ENCODE measurements at places on chromosomes 3 and 15. TPM values are rescaled to one million over a fixed set of nuclear protein-coding genes. Genes with fewer than 3 reads are reported as not detected.

Gene GOLGA8O
- 2.0 TPM for total RNA-seq

Gene C3orf22
- total RNA-seq = not detected

Gene AGTR1
- 2.2 TPM for total RNA-seq

Gene AZI2
- 41.4 TPM for total RNA-seq

Gene PLSCR5
- total RNA-seq = not detected

Gene SLC9A9
- total RNA-seq = 5.6 TPM

Gene TMEM158
- total RNA-seq = 0.82 TPM

Gene SYNPR
- not detected for total RNA-seq

Gene GHRL
- total RNA-seq = not detected

Gene CFAP100
- not detected for total RNA-seq

Gene PTX3
- 0.30 TPM for total RNA-seq

Gene CGNL1
- 15.2 TPM for total RNA-seq

GRCh38 chr3:33575311-33575710 lies 135.1 kb upstream of the UBP1 start:
- no peak for DNase-seq

GRCh38 chr15:85172846-85173490 lies 191.3 kb downstream of the PDE8A start:
- no peak for DNase-seq

DNA sequence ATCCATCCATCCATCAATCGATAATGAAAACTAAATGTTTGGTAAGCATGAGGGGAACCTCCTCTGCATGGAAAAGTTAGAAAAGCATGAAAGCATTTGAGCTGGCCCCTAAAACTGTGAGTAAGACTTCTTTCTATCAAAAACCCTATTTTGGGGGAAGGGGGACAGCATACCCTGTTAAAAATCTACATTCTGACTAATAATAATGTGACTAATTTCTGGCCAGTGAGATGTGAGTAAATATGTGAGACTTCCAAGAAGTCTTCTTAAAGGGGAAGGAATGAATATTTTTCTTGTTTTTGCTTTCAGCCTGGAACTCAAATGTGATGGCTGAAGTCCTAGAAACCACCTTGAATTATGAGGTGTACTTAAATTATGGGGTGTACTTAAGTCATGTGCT lies 54.9 kb downstream of the C3orf85 start:
- DNase-seq = no peak

- no peak for DNase-seq
Observed at GRCh38 chr3:135706758-135707375, 258.7 kb upstream of the PPP2R3A start.

GRCh38 chr3:79869461-79870312 lies 101.9 kb upstream of the ROBO1 start:
- DNase-seq = no peak

DNA sequence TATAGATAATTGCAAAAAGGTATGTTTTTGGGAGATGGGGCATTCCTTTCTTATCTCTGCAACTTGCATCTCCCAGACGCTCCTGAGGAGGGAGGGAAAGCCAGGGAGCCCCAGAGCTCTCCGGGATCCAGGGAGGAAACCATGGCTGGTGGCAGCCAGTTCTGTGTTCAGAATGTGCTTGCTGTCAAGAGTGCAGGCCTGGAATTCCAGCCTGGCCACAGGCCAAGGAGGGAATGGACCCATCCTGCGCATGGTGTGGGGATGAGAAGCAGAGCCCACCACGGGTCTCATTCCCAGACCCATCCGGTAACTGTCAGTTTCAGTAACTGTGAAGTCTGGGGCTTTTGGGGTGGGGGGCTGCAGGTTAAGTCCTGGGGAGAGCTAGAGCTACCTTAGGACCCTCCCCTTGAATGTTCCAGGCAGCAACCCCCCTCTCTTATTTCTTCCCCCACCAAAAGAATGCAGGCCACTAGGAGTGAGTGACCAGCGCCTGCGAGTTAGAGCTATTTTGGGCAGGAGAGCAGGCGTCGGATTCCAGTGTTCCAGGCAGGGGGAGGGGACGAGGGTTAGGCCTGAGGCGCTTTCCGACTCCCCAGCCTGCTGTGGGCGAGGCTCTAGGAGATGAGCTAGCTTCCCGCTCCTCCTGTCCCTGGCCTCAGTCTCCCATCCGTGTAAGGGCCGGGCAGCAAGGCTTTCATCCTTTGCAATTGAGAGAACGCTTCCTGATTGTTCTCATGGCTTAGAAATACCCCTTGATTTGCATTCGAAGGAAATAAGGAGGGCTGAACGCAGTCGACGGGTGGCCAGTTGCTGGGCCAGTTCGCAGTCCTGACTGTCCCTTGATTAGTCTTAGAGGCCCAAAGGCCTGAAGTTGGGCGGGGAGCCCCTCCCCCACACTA lies 781 bp upstream of the DAG1 start:
- peak; percentile 88 for DNase-seq

DNA sequence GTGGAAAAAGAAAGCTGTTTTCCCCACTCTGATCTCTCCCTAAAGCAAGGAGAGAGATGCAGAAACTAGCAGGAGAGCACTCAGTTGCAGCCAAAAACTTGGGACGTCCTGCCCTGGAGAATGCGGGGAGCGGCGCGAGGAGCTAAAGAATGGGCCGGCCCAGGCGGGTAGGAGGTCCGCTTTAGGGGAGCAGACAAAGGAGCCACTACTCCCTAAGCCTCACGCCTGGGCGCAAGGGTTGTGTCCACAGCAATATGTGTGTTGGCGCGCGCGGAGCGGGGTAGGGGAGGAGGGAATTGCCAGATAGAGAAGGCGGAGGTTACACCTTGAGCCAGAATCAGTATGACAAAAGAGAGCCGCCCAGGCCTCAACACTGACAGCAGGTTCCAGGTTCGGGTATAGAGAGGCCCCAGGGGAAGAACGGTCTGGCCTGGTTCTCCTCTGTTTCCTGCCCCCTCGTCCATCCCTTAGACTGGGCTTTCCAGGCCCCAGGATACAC lies 2.9 kb downstream of the WNT5A start:
- DNase-seq = peak; percentile 33

- DNase-seq = peak; percentile 91
Observed at GRCh38 chr15:101162701-101163483, 89.0 kb downstream of the CHSY1 start.

GRCh38 chr3:56894881-56895431 lies 93.2 kb upstream of the ARHGEF3 start:
- no peak for DNase-seq

- no peak for DNase-seq
Observed at GRCh38 chr15:101397521-101398003, 91.9 kb downstream of the PCSK6 start.

- DNase-seq = peak; percentile 18
Observed at GRCh38 chr3:195095035-195095703, 175.8 kb downstream of the XXYLT1 start.

DNA sequence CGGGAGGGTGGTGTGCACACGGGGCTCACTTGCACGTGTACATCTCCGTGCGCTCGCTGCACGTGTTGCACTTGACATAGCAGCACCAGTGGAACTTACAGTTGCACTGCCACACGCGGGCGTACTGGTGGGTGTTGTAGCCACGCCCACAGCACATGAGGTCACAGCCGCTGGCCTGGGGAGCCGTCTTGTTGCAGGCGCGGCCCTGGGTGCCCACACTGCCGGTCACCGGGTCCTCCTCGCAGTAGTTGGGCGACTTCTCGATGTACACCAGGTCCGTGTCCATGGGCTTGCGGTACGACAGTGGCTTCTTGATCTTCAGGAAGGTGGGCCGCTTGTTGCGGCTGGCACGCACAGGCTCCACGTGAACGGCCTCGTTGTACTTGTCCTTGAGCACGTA lies 61.0 kb downstream of the WNT7A start:
- no peak for DNase-seq

DNA sequence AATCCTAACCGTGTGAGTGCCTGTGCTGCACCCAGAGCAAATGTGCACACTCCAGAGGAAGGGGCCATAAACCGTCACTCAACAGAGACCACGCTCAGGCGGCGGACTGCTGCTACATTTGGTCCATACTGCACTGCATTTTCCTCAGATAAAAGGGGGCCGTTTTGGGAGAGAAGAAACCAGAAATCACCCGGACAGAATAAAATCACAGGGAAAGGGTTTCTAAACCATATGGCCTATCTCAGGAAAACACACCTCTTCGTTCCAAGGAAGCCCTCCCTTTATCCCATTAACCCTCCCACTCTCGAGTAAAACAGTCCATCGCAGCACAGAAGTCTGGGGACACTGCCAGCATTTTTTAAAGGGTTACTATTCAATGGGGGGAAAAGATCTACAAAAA lies 7.6 kb downstream of the IL17RD start:
- DNase-seq = no peak

DNA sequence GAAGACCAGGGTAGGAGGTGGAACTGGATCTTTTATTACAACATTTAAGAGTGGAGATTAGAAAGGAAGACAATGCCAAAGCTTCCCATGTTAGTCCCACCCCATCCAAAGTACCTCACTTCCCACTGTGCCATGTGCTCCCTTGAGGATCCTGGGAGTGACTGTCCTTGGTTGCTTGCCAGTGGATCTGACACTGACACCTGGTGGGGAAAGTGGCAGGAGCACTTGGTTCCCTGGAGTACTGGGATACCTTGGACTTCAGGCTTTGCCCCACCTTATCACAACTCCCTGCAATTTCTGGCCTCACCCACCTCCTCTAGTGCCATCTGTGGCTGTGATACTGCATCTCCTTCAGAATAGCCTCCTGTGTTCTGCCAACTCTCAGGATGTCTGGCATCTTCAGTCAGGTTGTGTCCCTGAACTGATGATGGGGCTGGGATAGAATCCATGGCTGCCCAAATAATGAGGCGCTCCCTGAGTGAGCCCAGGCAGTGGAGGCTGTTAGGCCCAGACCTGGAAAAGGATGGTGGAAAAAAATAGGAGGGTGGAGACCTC lies 1.3 kb downstream of the ELL3 start:
- DNase-seq = no peak

DNA sequence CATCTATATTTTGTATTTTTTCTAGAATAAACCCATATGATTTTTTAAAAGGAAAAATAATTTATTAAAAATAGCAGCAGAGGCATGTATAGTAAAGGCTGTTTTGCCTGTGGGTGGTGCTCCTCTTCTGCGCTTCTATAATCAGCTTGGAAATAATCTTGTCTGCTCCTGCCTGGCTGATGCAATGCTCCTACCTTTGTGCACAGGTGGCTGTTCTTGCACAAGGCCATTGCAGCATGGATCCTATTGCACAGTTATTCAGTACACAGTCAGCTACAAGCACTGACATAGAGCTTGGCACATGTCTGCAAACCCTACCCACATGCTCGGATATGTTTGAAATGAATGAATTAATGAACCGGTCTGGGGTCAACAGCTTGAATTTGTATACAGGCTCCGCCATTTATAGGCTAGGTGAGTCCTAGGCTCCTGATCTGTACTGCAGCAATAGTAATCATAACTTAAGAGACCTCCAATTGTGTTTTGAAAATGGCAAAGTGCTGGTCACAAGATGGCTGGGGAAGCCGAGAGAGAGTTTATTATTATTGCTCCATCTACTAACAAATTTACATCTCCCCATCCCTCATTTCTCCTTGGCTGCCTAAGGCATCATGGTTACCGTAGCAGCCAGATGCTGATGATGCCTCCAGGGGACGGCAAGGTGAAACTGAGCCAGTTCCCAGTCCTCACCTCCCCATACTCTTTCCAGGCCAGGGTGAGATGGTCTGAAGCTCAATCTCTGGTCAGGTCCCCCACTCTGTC lies 532 bp upstream of the RTP1 start:
- DNase-seq = no peak

DNA sequence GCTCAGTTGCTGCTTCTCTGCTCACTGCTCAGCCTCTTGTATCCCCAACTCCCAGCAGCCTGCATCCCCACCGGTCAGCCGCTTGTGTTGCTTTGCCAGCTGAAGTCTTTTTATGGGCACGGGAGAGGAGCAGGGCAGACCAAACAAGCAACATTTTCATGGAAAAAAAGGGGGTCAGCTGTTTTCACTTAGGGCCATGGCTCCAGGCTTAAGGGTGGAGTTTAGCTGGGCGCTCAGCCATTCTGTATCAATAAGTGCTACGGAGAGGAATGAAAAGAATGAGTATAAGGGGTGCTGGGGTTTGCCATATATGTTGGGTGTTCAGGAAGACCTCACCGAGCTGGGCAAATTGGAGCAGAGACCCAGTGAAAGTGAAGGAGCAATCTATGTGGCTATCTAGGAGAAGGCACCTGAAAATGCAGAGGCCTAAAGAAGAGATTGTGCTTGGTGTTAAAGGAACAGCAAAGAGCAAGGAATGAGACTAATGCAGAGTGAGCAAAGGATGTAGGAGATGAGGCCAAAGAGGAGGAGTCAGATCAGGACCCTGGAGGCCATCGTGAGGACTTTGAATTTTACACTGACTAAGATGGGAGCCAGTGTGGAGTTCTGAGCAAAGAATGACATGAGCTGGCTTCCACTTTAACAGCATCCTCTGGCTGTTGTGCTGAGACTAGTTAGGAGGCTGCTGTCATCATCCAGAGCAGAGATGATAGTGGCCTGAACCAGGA lies 16.6 kb upstream of the IREB2 start:
- no peak for DNase-seq

- no peak for DNase-seq
Observed at GRCh38 chr15:98568382-98569017, 79.8 kb upstream of the IGF1R start.

GRCh38 chr3:18992709-18993108 lies 155.6 kb upstream of the KCNH8 start:
- DNase-seq = no peak

DNA sequence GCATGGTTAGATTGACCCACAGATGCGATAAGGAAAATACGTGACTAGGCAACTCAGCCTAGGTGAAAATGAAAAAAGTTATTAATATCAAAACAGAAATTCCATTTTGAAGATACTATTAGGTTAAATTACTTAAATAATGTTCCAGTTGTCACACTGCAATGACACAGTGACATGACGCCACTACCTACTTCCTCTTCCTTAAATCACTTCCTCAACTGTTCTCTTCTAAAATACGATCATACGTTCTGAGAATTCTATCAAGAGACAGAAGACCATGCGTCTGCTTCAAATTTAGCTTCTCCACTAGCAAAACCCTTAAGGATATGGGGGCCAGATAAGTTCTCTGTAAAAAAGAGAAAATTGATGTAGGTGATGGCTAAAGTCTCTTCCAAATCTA lies 18.2 kb downstream of the CMTM6 start:
- no peak for DNase-seq

- no peak for DNase-seq
Observed at GRCh38 chr15:60212536-60212935, 185.2 kb downstream of the ANXA2 start.

Measured in left ventricle myocardium superior (tissue), 1 donor.